Pulmonary artery endothelial cell (primary cell): ENCODE measurements at places on chromosomes 6 and 20. TPM values are rescaled to one million over a fixed set of nuclear protein-coding genes. Genes with fewer than 3 reads are reported as not detected.

Gene KDM1B
- 8.3 and 15.1 TPM in 2 replicates for total RNA-seq

Gene SIRPD
- not detected in 2 replicates for total RNA-seq

Gene TBXT
- total RNA-seq: not detected in 2 replicates

Gene TMEM244
- not detected in 2 replicates for total RNA-seq

Gene OPRM1
- not detected in 2 replicates for total RNA-seq

Gene HCK
- total RNA-seq: not detected in 2 replicates

Gene DUSP22
- 19.6 and 25.3 TPM in 2 replicates for total RNA-seq

Gene MOCS3
- 8.7 and 9.5 TPM in 2 replicates for total RNA-seq
